Esophagus squamous epithelium (tissue), 5 donors: ENCODE measurements at places on chromosomes 12 and 14.

DNA sequence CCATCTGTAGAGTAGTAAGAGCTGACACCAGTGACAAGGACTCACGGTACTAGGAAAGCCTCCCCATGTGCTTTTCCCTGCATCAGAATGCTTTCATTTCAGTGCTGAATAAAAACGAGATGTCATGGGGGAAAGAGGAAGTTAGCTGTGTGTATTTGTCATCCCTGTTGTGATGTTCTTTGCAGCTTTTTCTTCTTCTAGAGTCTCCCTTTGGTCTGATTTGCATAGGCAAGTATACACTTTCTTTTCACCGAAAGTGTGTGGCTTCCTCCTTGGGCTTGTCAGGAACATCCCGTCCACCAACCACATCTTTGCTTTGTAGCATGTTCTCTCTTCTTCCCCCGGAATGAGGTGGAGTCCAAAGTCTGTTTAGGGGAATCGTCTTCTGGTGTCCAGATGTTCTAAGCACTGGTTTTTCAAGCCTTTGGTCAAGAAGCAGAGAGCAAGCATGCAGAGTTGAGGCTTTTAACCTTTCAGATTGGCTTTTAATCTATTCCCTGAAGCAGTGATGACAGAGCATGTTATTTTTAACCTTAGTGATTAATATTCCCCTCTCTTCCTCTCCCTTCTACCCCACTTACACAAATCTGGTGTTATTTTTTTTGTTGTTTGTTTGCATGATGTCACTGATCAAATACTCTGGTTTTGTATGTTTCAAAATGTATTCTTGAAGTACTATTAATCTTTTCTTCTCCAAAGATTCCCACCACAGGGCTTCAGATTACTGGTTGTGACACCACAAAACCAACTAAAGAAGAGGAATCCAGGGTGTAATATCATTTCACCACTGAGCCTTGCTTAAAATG is 163.4 kb downstream of the SAMD4A start:
- DNase-seq, result no peak

GRCh38 chr12:71627438-71628002 is 36.1 kb downstream of the ZFC3H1 start:
- DNase-seq, result no peak

DNA sequence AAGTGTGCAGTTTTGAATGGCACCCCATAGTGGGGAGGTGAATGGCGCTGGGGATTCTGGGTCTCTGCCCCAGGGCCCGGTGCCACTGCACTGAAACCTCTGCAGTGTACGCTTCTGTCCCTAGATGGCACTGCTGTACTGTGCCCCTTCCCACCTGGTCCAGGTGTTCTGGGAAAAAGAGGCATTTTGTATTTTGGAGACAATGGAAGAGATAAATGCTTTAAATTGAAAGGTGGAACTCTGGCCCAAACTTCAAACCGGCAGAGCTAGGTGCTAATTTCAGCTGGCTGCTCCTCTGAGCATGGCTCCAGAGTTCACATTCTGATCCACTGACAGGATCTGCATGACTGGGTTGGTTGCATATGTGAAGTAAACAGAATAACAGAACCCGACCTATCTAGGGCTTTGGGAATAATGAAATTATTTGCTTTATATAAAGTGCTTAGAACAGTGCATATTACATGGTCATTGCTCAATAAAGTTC is 52.2 kb downstream of the KRT80 start:
- DNase-seq, result no peak

- DNase-seq, result no peak
Observed at GRCh38 chr14:102924632-102925588, 2.4 kb downstream of the AMN start.

- DNase-seq, result no peak
Observed at GRCh38 chr12:57006809-57007475, 596 bp upstream of the ZBTB39 start.

DNA sequence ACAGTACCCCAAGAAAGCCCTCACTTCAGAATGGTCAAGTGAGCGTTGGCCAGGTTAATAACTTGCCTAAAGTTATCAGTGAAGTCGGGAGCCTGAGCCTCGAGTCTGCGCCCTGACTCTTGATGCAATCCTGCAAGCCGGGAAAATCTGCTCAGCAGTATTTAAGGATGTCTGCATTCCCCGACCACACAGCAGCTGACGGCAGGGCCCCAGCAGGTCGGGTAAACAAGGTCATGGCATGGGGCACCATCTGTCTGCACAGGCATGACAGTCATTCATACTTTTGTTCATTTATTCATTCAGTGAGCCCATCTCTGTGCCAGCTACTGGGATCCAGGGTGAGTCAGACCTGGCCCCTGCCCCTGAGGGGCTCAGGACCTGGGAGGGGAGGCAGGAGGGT is 11.1 kb downstream of the ABCB9 start:
- no peak for DNase-seq

DNA sequence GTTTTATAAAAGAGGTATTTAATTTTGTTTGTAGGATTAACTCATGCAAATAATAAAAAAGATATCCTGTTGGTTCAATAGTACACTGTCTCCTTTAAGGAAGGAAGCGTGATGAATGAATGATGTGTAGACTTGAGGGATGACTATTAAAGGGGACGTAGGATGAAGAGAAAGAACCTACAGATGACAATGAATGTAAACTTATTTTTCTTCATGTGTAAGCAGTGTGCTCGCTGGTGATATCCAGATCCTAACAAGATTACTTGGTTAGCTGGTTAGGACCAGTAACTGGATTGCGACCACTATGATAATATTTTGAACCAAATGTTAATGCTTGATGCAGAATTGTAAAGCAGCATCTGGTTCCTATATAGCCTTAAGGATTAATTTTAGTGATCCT is 2.6 kb downstream of the ARF6 start:
- DNase-seq, result no peak

DNA sequence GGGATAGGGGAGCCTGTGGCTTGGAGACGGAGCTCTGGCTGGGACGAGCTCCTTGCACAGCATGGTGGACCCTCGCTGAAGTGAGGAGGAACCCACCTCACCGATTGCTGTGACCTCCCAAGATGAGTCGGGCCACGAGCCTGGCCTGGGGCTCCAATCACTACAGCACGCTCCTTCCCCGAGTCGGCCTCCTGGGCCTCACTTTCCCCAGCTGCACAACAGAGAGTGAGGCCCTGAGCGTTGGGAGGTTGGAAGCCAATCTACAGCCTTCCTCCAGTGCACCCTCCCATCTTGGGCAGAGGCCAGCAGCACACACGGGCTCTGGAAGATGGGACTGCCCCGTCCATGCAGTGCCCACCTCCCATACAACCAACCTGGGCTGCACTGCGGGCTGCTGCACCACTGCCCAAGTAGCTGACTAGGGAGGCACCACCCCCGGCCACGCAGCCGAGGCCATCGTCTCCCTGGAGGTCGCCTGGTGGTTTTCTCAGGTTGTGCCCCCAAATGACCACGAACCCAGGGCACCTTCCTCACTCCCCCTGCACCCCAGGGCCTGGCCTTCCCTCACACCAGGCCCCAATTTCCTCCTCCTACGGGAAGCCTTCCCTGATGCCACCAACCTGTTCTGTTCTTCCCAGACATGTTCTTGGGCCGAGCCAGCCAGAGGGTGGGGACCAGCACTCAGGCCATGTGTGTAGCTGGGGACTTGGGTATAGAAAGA is 152.3 kb upstream of the C14orf180 start:
- DNase-seq, result no peak

DNA sequence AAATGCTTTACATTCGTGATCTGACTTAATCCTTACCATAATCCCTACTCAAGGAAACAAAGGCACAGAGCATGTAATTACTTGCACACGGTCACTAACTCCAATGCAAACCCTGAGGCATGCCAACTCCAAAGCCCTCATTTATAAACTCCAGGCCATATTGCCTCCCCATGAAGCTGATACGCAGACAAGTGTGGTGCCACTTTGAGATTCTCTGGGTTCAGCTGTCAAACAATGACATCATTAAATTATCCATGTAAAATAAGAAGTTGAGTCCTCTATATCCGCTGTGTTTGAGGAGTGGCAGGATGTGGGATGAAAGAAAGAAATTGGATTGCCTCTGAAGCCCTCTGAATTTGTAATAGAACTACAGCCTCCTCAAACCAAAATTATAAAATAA is 62.8 kb downstream of the ANO4 start:
- DNase-seq, result no peak

DNA sequence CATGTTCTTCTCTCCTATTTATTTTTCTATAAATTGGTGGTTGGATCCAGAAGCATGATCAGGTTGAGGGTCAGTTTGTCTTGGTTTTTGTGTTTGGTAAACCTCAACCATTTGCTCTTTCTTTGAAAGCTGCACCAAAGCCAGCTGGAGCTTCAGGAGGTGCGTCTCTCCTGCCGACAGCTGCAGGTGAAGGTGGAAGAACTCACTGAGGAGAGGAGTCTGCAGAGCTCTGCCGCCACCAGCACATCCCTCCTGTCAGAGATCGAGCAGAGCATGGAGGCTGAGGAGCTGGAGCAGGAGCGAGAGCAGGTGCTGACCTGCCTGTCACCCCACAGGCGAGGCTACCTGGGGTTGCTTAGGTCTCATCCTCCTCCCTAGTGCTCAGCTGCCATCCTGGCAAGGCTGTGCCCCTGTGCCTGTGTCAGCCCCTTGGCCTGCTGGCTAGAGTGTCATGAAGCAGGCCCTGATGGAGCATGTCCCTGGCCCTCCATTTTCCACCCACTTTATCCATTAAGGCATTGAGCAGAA is 45.0 kb downstream of the RAB35 start:
- no peak for DNase-seq

DNA sequence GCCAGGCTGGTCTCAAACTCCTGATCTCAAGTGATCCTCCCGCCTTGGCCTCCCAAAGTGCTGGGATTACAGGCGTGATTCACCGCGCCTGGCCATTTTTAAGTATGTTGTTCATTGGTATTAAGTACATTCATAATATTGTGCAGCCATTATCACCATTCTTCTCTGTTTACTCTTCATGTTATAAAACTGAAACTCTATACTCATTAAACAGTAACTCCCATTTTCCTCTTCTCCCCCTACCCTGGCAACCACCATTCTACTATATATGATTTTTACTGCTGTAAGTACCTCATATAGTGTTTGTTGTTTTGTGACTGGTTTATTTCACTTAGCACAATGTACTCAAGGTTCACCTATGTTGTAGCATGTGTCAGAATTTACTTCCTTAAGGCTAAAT is 23.1 kb downstream of the METAP2 start:
- no peak for DNase-seq

- no peak for DNase-seq
Observed at GRCh38 chr12:91073426-91073825, 15.6 kb upstream of the KERA start.

- no peak for DNase-seq
Observed at GRCh38 chr12:58725400-58726105, 194.8 kb downstream of the LRIG3 start.

- DNase-seq, result no peak
Observed at GRCh38 chr12:53659011-53659551, 16.8 kb downstream of the ATP5MC2 start.

DNA sequence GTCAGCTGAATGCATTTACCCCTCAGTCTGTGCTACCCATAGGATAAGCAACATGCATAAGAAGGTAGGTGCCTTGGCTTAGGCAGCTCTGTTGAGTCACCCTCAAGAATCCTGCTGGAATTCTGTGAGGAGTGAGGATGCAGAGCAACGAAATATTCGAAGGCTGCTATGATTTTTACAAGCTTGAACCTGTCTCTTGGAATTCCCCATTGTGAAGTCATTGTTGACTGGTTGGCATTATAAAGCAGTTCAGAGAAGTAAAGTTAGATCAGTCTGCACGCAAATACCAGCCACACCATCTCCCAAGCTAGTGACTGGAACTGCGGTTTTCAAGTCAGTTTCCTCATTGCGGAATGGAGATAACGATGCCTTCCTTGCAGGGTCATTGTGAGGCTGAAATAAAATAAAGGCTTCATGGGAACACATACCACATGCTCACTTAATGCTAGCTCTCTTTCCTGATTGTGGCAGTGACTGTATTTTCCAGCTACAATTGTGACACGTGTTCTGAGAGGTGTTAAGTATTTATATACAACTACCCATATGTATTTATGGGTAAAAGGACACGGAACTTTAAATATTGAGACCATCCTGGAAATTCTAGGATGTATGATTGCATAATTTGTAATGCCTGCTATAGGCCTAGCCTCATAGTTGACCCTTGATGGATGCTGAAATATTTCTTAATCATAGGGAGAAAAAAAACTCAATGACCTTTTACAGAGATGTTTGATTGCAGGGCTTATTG is 96.7 kb downstream of the ETV6 start:
- DNase-seq, result no peak

DNA sequence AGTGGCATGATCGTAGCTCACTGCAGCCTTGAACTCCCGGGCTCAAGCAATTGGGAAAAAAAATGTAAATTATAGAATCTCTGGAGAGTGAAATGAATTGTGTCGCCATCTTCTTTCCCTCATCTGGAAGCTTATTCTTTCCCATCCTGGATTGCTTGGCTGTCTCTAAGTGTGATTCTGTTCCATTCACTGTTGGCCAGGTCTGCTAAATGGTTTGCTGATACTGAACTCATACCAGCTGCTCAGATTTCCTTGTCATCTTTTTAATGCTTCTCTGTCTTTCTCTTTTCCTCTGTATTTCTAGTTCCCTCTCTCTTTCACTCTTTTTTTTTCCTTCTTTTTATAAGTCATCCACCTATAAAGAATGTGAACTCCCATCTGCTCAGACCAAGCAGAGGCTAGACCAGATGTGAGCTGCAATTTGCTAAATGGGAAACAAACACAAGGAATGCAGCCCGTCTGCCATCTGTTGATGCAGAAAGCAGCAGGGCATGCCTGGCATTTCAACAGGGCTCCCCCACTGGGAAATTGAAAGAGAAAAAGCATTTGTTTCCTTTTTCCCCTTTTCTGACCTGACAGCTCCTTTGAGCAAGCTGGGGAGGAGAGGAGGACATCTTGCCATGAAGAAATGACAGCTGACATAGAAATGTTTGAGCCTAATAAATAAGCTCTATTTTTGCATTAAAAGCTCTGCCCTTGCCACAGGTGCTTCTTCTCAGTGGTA is 1823.6 kb upstream of the FLRT2 start:
- no peak for DNase-seq

- no peak for DNase-seq
Observed at GRCh38 chr12:52648012-52648550, 3.9 kb downstream of the KRT2 start.

DNA sequence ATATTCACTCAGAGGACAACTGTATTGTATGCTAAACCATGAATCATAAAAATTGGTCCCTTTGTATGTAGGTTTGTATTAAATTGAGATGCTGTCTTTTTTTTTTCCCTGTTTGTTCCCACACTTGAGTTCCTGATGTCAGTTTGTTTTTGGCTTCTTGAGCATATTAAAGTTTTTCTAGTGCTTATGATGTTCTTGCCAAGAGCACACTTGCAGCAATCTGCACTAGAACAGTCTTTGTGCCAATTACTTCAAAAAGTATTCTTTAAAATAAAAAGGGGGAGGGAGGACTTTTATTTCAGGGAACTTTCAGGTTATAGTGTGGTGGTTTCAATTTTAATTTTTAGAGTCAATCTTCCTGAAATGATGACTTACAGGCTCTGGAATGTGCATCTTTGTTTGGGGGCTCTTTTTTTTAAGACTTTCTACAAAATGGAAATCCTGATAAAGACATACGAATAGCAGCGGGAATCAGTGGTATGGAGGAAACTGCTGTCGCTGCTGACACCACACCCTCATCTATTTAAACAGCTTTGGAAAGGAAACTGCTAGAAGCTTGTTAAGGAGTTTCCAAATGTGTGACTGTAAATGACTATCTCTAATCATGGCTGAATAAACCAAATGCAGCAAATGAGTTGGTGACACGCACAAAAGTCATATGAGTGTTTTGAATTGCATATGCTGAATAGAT is 188.6 kb downstream of the EGLN3 start:
- DNase-seq, result no peak

GRCh38 chr12:75553836-75554555 is 42.6 kb upstream of the KRR1 start:
- DNase-seq, result no peak

GRCh38 chr12:110883251-110883650 is 36.5 kb downstream of the CCDC63 start:
- DNase-seq, result no peak
